ENCODE measurements at places on chromosomes 2 and 18.

DNA sequence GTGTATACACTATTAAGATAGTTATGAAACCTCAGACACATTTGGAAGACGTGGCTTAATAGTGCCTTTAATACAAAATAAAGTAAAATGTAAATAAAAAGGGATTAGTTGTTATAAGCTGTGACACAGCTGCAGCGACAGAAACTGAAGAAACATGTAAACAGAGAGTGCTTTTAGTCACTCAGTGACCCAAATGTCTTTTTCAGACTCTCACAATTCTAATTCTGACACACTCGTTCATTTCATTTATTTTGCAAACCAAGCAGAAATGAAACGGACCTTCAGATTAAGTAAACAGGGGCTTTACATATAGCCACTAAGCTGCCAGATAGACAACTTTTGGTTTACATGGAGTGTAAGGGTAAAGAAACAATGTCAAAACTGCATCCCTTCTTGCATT, 181.0 kb upstream of the ETAA1 start:
- no peak for DNase-seq

GRCh38 chr2:151002959-151003600, 258.6 kb downstream of the RBM43 start:
- no peak for DNase-seq

GRCh38 chr2:42827647-42828486, 35.5 kb upstream of the HAAO start:
- DNase-seq: peak; percentile 90

GRCh38 chr2:166637051-166637450, 143.0 kb upstream of the SCN7A start:
- no peak for DNase-seq

GRCh38 chr2:56231361-56231760, 47.6 kb downstream of the CCDC85A start:
- no peak for DNase-seq

DNA sequence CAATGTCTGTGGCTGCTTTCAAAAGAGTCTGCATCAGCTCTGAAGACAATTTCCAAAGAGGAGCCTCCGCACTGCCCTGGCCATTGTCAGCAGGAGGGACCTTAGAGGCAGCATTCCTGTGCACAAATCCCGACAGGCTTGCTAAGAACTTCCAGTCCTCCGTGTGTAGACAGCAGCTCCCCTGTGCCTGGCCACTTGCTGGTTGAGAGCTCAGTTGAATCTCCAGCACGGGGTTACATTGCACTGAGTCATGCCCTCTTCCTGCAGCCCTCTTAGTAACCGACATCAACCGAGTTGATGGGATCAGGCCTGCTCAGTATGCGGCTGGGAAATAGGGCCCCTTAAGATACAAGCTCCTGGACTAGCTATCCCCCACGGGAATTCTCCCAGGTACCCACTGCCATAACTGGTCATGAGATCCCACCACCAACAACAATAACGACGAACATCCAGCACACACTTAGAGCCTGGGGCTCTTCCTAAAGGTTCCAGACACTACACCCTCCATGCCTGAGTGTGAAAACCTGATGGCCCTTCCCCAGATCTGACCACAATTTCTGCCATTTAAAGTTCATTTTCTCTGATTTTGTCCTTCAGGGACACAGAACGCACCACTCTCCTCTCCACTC, 12.0 kb downstream of the ATP6V1B1 start:
- DNase-seq: peak; percentile 30

DNA sequence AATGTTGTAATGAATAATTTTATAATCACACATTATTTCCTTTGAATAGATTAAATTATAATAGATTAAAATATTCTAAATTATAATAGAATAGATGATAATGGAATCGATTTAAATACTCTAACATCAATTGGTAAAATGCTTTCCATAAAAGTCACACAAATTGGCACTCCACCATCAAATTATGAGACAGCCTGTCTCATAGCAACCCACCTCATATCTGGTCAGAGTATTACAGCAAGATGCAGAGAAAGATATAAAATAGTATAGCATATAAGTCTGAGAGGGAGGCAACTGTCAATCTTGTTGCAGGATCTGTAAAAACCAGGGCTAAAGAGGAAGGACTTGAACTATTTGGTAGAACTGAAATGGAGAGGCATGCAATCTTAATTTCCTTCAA, 98.4 kb upstream of the NCKAP5 start:
- no peak for DNase-seq

DNA sequence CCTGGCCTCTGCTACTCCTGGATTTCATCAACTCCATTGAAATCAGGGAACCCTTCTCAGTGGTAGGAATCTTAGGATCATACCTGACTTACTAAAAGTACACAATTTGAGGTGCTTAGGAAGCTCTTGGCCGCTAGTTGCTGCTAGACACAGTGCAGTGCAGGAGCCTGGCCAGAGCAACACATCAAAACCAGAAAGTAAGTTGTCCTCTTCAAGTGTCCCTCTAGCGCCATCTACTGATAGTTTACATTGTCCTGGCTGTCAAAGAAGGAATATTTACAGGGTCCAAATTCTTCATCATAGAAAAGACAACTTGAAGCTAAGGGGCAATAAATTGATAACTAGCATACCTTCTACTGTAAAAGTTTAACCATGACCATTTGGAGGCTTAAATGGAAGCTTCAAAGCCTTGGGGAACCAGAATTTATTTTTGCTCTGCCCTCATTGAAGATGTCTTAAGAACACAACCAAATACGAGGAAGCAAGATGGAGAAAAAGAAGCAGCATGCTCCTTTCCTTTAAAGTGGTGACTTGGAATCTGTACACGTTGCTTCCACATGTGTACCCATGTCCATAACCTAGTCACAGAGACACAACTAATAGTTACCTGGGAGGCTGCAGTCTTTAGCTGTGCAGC, 889.1 kb upstream of the GCFC2 start:
- DNase-seq: peak; percentile 53

- no peak for DNase-seq
These were observed 112.8 kb upstream of the SLC39A10 start for GRCh38 chr2:195543902-195544894.

DNA sequence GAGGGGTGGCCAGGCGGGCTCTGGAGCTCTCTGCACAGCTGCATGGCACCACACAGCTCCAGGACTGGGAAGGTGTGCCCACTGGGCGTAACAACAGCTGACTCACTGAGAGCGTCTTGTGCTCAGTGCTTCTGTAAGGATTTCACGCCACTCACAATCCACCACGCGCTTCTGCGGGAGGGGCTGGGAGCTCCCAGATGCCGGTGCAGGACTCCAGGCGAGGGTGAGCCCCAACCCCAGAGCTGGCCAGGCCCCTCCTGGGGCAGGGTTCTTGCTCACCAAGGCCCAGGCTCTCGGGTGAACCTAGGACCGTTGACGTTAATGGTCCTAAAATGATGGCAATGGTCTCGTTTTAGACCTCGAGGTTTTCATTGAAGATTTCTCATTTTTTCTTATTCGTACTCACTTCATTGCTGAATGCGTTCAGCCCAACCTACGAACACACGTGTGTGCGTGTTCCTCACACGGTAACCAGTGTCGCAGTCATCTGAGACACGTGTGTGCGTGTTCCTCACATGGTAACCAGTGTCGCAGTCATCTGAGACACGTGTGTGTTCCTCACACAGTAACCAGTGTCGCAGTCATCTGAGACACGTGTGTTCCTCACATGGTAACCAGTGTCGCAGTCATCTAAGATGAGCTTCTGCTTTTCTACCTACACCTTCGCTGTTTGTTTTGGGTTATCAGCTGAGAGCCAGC, 38.4 kb upstream of the ZNF236 start:
- DNase-seq: no peak

GRCh38 chr18:11091746-11092145, 57.6 kb downstream of the PIEZO2 start:
- DNase-seq: no peak

- DNase-seq: no peak
These were observed 13.1 kb upstream of the CATIP start for GRCh38 chr2:218343591-218343990.

DNA sequence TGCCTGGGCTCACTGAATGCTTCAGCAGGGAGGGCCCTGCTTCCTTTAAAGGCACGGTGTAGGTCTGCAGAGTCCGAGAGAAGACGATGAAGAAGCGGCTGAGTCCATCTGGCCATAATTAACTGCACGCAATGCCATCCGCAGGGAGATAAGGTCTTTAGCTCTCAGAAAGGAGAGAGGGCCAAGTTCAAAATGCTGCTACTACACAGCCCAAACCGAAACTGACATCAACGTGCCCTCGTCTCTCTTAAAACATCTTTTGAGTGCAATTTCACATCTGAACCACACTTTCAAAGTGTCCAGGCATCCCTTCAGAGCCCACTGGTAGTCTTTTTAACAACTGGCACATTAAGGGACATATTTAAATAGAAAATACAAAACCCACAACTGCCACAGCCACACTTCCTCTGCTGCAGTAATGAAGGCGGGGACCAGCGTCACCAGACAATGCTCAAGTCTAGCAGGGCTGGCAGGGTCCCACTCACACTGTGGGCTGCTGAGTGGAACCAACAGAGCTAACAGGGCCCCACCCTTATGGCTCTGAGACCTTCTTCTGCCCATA, 35.8 kb downstream of the ST3GAL5 start:
- peak; percentile 35 for DNase-seq

- no peak for DNase-seq
These were observed 19.5 kb upstream of the ERCC3 start for GRCh38 chr2:127313406-127313805.

DNA sequence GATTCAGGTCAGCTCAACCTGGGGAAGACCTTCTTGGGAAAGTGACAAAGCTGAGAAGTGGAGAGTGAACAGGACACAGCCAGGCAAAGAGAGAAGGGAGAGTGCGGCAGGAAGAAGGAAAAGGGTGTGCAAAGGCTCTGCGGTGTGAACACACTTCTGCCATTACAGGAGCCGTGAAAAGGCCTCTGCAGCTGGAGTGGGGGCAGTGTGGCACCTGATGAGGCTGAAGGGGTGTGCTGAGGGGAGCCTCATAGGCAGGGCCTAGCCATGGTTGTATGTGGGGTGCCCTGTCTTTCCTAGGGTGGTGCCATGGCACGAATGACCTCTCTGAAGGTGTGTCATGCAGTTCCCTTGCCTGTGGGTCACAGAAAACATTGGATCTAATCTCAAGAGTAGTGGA, 347.6 kb downstream of the CYRIA start:
- no peak for DNase-seq

GRCh38 chr2:113124181-113124961, 3.0 kb upstream of the IL1RN start:
- DNase-seq: no peak

- DNase-seq: no peak
These were observed 27.9 kb downstream of the MARCO start for GRCh38 chr2:118969734-118970395.

GRCh38 chr2:229910832-229911412, 10.9 kb downstream of the TRIP12 start:
- no peak for DNase-seq

- no peak for DNase-seq
These were observed 1142.7 kb downstream of the CNTNAP5 start for GRCh38 chr2:125167820-125168219.

Measured in SJSA1 (cell line).